Fibroblast of skin of left quadriceps (primary cell): ENCODE measurements at places on chromosomes 1 and 21.

- DNase-seq, result no peak
Measured at GRCh38 chr1:158078569-158079080, 85.2 kb downstream of the KIRREL1 start.

DNA sequence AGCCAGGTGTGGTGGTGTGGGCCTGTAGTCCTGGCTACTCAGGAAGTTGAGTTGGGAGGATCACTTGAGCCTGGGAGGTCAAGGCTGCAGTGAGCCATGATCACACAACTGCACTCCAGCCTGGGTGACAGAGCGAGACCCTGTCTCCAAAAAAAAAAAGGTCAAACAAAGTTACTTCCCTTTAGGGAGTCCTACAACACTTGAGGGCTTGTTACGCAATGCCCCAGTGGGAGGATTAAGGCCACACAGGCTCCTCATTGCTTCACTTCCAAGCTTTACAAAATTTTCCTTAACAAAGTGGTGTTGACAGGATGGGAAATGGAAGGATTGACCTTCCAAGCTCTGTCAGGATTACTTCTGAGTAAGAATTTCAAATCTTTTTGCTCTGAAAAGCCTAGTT lies 6.2 kb upstream of the EXTL1 start:
- no peak for DNase-seq

GRCh38 chr1:28718586-28719331 lies 18.0 kb upstream of the YTHDF2 start:
- no peak for DNase-seq

DNA sequence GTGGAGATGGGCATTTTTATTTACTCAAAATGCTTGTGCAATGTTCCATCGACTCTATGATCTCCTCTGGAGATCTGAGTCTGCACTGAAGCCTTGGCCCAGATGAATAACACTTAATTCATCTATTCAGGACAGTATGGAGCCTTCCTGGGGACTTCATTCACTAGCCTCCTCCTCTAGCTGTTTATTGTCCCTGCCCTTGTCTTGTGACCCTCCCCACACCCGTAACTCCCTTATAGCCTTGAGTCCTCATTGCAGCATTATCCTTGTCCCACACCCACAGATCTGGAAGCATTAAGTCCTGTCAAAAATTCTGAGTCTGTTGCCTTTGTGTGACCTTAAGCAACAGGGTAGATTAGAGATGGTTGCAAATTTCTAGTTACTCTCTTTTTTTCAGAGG lies 138.3 kb upstream of the LMO4 start:
- no peak for DNase-seq

DNA sequence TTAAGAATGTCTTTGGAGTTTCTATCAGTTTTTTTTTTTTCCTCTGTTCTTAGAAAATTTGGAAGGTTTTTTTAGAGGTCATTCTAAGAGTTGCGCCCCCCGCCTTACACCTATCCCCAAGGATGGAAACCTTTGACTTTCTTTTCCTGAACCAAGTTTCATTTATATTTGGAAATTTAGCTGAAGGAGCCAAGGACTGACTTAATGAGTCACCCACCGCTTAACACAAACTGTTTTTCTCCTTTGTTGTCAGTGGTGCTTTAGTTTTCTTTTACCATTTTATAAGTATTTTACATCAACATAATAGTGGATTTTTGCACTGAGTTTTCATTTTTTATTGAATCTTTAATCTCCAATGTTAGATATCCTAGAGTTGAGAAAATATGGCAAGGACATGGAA lies 25.3 kb downstream of the USP25 start:
- no peak for DNase-seq

DNA sequence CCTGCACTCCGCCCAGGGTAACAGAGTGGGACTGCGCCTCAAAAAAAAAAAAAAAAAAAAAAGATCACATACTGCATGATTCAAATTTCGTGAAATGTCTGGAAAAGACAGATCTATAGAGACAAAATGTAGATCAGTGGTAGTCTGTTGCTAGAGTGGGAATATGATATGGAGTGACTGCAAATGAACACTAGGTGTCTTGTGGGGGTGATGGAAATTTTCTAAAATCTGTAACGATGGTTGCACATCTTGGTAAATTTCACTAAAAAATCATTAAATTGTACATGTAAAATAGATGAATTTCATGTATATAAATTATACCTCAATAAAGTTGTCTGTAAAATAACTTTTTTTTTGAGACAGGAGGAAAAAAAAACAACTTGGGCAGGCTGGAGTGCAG lies 5.5 kb downstream of the AIDA start:
- DNase-seq, result no peak

- no peak for DNase-seq
Measured at GRCh38 chr1:21670059-21670881, 1.1 kb upstream of the RAP1GAP start.

- no peak for DNase-seq
Measured at GRCh38 chr21:38293113-38293512, 36.3 kb downstream of the KCNJ15 start.

- no peak for DNase-seq
Measured at GRCh38 chr1:2236695-2237677, 8.9 kb downstream of the SKI start.

DNA sequence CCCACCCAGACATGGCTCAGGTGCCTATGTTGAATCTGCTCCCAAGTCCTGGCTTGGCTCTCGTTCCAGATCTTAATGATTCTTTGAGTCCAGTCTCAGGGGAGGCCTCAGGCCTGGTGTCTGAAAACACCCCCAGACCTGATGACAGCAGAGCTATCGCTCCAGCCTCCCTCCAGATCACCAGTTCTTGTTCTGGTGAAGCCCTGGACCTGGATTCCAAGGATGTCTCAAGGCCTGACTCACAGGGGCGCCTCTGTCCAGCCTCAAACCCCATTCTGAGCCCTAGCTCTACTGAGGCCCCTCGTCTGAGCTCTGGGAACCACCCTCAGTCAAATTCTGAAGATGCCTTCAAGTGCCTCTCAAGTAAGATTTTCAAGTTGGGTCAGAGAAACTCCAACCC lies 11.4 kb downstream of the MROH7 start:
- no peak for DNase-seq

DNA sequence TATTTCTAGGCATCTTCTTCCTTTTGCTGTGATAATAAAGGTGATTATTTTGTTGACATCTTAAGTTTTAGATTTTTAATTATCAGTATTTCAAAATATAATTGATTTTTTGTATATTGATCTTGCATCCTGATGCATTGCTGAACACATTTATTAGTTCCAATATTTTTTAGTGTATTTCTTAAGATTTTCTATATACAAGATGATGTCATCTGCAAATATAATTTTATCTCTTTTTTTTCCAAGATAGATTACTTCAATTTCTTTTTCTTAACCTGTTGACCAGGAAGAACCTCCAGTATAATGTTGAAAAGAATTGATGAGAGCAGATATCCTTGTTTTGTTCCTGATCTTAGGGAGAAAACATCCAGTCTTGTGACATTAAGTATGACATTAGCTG lies 54.8 kb upstream of the LRRN2 start:
- no peak for DNase-seq

DNA sequence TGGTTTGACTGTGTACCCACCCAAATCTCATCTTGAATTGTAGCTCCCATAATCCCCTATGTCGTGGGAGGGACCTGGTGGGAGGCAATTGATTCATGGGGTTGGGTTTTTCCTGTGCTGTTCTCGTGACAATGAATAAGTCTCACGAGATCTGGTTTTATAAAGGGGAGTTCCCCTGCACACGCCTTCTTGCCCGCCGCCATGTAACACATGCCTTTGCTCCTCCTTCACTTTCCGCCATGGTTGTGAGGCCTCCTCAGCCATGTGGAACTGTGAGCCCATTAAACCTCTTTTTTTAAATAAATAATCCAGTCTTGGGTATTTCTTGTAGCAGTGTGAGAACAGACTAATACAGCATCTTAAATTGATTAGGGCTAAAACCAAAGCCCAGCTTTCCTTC lies 22.6 kb upstream of the RERE start:
- DNase-seq, result no peak

DNA sequence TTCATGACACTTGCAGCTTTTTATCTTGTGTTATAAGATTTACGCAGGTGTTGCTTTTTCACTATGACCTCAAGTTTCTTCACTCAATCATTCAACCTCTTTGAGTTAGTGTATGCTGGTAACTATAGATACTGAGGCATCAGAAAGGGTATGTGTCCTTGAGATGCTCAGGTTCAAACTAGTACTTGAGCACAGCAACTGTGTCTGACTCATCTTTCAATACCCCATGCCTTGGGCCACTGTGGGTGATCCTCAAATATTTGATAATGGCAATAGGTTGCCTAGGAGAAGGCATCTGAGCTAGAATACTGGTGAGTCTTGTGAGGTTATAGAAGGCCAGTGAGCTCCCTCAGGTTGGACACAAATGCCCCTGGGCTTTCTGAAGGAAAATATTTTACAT lies 88.1 kb upstream of the SPATA6 start:
- no peak for DNase-seq

GRCh38 chr1:116853680-116854402 lies 55.9 kb upstream of the PTGFRN start:
- DNase-seq, result no peak

GRCh38 chr1:214952648-214953047 lies 129.9 kb upstream of the KCNK2 start:
- no peak for DNase-seq

DNA sequence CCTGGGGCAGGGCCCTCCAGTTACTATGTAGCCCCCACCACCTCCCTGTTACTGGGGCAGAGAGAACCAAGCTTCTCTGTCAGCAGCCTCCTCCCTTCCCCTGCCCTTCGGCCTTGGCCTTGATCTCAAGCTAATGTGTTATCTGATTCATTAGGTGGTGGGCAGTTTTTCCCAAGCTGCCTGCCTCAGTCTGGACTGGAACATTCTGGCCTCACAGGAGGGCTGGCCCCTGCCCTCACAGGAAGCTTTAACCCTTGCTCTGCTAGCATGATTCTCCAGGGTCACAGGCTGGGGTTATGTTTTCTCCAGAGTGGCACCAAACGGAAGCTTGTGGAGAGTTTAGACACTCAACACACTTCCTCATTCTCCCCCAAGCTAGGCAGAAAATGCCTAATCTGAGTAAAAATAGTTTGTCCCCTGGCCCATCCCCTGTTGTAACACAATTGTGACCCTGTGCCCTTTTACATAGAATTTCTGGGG lies 37.2 kb upstream of the SLC6A9 start:
- DNase-seq, result no peak

DNA sequence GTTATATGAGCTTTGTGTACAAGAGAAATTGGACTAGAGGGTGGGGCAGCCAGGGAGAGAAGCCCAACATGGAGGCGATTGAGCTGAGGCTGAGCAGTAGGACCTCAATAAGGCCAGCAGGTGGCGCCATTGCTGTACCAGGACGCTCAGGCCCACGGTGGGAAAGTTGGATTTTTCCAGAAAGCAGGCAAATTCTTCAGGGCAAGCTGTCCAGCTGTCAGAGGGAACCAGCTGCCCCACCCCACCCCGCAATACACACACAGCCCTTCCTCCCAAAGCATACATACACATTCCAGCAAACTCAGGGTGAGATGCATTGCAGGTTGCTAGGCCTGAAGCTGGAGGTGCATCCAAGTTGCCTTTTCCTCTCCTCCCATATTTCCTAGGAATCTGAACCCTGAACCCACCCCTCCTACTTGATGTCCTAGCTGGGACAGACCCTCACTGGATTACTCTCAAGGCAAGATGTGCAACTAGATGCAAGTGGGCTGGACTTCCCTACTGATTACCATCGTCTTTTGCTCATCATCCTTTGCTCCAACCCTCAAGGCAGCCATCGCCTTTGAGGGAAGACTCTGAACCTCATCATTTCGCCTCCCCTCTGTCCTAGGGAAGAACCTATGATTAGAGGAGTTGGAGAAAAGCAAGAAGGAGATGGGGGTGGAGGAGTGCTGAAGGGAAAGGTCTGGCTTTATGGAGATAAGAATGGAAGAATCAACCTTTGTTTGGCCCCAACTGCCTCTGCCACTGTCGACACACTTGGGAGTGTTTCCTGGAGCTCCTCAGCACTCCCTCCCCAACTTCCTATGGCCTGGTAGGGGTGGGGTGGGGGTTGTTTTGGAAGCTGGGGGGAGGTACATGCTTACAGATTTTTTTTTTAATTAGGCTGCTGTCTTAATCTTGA lies 25.5 kb downstream of the CD34 start:
- peak; percentile 74 for DNase-seq

DNA sequence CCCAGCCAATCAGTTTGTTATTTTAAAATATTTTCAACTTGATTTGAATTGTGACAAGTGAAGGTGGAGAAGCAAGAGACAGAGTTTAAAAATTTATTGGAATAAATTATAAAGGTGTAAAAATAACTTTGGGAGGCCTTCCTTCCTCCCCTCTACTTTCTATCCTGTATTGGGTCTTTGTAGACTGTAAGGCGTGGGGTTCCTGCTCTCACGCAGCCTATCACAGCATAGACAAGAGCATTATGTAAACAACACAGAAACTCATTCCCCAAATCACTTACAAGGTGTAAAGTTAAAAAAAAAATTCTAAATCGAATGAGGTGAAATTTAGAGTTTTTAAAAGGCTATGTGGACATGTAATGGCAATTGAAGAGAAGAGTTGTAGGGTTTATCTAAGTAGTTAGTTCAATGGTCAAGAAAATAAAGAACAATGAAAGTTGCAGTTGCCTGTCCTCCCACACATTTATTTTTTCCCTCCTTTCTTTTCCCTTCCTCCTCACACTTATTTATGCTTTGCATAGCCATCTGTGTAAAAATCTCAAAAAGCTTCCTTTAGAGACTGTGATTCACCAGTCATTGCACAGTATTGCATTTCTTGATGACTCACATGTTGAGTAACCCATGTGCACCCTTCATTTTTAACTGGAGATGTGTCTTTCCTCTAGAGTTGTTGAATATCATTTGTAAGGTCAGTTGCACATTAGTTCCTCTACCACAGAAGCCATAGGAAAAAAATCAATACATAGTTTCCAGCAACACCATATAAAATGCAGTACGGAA lies 242.2 kb downstream of the PTPRC start:
- DNase-seq, result peak; percentile 95

DNA sequence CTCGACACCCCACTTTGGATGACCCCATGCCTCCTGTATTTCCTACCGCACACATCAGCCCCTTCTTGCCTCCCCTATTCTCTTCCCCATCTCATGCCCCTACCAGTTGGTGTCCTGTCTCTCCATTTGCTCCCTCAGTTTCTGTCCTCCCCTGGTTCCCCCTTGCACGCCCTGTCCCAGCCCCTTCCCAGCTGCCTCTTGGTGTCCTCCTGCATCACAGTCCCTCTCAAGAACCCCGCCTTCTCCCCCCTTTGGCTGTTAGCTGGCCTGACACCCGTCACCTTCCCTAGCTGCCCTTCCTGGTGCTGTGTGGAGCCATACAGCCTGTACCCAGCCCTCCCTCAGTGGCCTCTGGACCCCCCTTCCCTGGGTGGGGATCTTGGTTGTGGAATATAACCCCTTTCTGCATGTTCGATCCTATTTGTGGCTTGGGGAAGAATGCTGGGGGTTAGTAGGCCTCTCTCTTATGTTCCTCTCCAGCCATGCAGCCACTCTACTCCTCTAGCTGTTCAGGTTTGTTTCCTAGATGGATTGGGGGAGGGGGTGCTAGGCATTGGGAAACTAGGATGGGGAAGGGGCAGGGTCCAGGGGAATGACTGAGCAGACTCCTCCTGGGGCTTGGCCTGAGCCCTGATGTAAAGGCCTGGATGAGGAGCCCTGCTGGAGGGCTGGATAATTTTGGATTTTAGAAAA lies 41.4 kb upstream of the NFASC start:
- DNase-seq, result no peak
